ENCODE measurements at places on chromosomes 11 and 22.

GRCh38 chr11:3669128-3669527 lies 2.1 kb downstream of the CHRNA10 start:
- DNase-seq = no peak

GRCh38 chr11:23359297-23359696 lies 499.0 kb upstream of the CCDC179 start:
- DNase-seq = no peak

GRCh38 chr11:80815752-80816453 lies 1375.1 kb upstream of the TENM4 start:
- DNase-seq = no peak

DNA sequence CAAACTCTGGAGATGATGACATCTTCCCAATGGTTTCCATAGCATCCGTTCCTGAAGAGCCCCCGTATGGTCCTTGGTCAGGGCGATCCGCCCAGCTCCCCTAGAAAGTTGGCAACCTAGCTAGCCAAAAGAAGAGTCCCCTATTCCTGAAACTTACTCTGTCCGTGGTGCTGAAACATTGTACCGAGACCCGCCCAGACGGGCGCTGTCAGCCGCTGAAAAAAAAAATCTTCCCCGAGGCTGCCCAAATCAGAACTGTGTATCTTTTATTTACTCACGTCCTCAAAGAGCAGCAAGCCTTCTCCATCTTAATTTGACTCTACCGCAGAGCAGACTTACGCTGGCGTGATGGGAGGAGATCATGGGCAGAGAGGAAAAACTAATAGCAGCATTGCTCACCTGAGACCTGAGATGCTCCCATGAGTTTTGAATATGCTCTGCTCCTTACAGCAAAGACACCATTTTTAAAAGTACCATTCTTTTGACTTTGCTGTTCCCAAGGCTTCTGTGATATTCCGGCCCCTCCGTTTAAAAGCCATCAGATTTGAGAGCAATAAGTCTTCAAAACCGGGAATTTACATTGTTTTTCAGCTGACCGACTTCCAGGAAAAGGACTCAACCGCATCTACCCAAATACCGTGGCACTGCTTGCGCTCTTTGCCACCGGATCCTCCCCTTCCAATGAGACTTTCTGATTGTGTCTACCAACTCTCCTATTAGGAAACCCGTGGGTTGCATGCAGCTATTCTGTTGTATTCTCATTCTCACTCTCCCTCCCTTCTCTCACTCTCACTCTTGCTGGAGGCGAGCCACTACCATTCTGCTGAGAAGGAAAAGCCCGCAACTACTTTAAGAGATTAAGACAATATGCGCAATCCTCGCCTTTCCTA lies at the start of gene SLC17A6:
Gene SLC17A6, plus strand, starts transcription at position 786 of the 890 bp plus-strand sequence. CDS start 153 bp downstream, outside the sequence.
- no peak for DNase-seq

DNA sequence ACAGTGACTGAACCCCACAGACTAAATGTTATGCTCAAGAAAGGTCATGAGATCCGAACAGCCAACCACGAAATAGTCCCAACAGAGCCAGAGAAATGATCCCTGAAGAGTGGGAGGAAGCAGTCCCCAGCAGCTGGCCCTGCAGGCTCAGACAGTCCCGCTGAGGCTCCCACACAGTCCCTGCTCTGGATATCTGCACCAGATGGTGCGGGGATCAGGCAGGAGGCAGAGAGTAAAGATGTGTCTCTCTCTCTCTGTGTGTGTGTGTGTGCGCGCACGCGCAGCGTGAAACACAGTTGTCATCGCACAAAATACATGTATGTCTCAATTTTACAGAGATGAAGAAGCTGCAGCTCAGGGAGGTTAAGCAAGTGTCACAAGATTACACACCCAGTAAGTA lies 27.9 kb downstream of the GUCY1A2 start:
- DNase-seq = no peak

GRCh38 chr11:12085371-12086251 lies 24.8 kb upstream of the MICAL2 start:
- DNase-seq = no peak

DNA sequence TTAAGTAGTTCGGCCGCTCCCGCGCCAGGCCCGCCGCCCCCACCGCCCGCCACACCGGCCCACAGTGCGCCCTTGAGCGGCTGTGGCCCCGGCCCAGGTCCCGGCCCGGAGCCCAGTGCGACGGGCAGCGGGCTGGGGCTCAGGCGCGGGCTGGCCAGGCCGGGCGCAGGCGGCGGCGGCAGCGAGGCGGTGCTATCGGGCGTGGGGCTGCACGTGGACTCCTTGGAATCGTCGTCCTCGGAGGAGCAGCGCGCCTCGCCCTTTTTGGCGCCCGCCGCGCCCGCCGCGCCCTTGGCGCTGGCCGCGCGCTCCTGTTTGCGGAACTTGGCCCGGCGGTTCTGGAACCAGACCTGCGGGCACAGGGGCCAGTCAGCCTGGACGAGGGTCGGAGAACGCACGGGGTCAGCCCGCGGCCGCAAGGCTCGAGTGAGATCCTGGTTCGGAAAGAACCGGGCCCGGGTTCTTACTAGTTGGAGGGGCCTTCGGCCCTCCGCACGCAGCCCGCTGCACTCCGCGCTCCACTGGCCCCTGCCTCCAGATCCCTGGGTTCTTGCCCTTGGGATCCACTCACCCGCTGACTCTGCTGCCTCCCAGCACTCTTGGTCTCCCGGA lies 4.0 kb downstream of the PHOX2A start:
- DNase-seq = no peak

GRCh38 chr22:19819208-19819910 lies 35.3 kb downstream of the GNB1L start:
- no peak for DNase-seq

GRCh38 chr22:40178417-40179409 lies 988 bp downstream of the TNRC6B start:
- DNase-seq = no peak

GRCh38 chr22:27949421-27949820 lies 30.4 kb upstream of the PITPNB start:
- DNase-seq = no peak

GRCh38 chr11:126736682-126737572 lies 263.6 kb downstream of the KIRREL3 start:
- no peak for DNase-seq

- DNase-seq = no peak
Measured at GRCh38 chr11:27139742-27140367, 99.2 kb downstream of the BBOX1 start.

DNA sequence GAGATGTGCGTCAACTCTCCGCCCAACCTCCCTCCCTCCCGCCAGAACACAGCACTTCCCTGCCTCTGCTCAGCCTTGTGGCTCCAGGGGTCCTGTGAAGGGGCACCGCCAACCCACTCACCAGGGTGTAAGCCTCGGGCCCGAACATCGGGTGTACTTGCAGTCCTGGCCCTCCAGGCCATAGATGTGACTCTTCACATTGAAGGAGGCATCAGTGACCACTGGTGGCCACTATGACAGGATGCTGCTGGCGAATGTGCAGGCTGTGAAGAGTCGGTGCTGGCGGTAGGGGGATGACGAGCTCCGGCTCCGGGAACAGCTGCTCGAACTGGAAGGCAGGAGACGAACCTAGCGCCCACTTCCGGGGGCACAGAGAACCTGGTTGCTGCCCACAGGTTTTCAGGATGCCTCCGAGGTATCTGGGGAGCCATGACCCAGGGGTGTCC lies 97.4 kb downstream of the MED15 start:
- no peak for DNase-seq

DNA sequence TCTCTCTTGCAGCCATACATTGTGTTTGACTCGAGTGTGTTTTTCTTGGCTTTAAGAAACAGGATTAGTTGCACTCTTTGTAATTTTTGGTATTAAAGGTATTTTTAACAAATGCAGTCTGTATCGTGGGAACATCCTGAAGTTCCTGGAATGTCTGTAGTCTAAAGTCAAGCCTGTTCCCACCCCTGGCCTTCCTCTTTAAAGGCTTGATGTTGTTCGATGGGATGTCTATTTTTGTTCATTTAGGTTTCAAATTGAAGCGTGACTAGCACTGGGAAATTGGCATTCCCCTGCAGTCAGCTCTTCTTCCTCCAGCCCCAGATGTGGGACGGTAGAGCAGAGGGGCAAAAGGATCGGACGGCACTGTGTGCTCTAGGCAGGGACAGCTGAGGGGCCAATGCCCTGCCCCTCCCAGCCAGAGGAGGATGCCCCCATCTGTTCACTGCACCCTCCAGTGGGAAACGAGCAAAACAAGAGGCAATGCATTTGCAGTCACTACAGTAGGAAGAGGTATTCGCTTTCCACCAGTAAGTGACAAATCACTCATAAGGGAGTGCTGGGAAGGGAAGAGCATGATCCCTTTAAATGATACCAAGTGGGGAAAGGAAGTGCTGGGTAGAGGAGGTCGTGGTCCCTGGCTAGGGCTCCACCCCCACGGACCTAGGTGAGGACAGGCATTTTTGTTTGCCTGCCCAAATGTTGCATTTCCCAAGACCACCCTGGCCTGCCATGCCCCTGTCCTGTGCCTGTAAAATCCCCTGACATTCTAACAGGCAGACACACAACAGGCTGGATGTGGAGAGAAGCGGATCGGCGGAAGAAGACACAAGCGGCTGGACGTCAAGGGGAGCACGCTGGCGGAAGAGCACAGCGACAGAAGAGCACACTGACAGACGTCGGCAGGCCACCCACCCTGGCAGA lies 47.4 kb upstream of the SEPTIN5 start:
- no peak for DNase-seq

DNA sequence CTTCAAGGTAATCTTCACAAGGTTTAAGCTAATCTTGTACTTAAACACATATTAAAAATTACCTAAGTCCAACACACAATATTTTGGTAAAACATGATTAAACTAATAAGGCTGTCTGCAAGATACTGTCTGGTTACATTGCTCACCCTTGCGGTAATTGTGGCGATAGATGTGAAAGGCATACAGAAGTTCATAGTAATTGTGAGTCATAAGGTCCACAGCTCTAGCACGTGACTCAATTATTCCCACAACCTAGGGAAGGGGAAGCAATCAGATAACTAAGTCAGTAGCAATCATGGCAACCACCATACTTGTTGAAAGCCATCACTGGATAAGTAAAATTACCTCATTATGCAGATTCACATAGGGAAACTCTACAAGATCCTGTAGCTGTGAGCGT lies 30.5 kb upstream of the FNBP4 start:
- DNase-seq = peak; percentile 8

DNA sequence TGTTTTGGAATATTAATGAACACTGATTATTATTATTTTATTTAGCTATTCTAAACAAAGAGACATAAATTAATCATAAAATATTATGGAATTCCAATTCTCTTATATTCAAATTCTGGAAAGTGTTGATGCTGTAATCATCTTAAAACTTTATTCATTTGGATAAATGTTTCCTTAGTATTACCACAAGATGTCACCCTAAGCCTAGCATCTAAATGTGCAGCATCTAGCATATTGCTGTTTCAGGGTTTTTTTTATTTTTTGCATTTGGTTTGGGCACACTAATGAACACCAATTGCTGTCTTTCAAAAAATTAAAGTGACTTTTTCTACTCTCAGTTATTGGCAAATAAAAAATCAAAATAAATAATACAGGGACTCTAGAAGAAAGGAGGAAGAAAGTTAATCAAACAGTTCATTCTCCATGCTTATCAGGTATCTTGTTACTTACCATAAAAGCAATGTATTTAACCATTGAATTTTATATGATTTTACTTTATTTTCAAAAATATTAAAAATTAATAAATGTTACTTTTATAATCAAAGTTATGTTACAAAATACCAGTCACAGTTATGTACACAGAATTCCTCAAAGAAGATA lies 31.8 kb downstream of the DLG2 start:
- no peak for DNase-seq

- DNase-seq = no peak
Measured at GRCh38 chr22:47411006-47411405, 648.6 kb downstream of the TBC1D22A start.

DNA sequence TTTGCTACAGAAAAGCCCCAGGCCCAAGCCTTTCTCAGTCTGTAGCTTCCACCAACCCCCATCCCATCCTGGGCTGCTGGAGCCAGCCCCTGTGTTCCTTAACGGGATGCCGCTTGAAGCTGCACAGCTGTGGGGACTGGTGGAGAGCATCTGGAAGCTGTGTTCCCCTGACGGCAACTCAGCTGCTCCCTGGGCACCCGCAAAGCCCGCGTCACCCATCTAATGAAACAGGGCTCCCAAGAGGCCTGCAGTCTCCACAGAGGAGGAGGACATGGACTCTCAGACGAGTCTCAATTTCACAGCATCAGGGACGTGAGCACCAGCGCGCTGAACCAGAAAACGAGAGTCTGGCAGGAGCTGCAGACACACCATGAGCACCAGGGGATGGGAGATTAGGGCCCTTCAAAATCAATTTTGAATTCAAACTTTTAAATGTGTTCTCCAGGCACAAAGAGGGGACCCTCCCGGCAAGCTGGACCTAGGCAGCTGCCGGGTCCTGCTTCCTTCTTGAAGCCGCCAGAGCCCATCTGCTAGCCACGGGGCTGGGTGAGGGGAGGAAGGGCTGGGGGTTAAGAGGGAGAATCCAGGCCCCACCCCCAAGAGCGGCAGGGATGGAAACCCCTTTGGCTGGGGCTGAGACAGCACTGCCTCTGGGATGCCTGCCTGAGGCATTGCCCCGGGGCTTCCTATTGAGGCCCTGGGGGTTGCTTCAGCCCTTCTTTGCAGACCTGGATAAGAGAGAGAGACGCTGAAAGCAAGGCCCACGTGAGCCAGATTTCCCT lies 21.0 kb downstream of the LMO1 start:
- no peak for DNase-seq

GRCh38 chr11:74390697-74391096 lies 7.5 kb downstream of the PGM2L1 start:
- DNase-seq = no peak

- no peak for DNase-seq
Measured at GRCh38 chr11:75272821-75273301, 32.3 kb downstream of the TPBGL start.

Data from activated CD4-positive, CD25-positive, alpha-beta regulatory T cell treated with anti-CD3 and anti-CD28 coated beads, Interleukin-2, amount 50 U/mL, for 16 hours (primary cell).